ENCODE measurements at places on chromosomes 2 and 18.

DNA sequence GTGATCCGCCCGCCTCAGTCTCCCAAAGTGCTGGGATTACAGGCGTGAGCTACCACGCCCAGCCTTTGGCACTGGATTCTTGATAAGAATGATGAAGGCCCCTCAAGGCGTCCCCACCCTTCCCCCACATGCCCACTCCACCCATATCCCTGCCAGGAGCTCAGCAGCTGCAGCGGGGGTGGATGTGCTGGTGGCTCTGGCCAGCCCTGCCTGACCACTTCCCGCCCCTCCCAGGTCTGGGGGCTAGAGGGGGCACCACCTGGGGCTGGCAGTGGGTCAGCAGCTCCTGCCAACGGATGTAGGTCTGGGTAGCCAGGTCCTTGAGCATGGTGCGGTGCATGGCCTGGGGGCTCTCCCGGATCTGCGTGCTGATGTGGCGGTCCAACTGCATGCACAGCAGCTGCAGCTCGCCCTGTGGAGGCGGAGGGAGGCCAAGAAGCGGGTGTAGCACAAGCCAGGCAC lies 7.8 kb upstream of the SEMA4C start:
- no peak for DNase-seq

GRCh38 chr2:59896499-59897245 lies 656.8 kb downstream of the BCL11A start:
- DNase-seq: no peak

GRCh38 chr2:144572977-144573376 lies 53.1 kb upstream of the ZEB2 start:
- no peak for DNase-seq

- no peak for DNase-seq
Observed at GRCh38 chr2:73593680-73594079, 48.5 kb downstream of the NAT8 start.

GRCh38 chr2:240518981-240519380 lies 38.8 kb downstream of the ANKMY1 start:
- DNase-seq: no peak

DNA sequence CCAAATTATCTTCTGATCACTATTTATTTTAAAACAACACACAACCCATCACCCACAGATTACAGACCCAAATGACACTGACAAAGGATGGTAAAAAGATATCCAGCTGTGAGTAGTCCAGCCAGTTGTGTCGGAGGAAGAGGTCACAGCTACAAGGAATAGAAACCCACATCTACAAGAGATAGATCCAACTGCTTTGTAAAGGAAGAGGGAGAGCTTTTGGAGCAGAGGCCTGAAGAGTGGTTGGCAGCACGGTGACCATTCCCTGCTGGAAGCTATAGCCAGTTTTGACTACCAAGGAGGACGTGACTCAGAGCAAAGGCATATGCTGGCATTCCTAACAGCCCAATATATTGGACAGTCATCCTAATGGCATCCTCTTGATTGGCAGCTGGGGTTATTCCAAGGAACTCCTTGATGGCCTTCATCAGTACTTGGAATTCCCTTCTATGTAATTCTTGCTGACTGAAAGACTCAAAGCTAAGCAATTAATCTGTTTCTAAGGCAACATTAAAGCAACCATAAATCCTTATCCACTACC lies 17.1 kb downstream of the SLC8A1 start:
- peak; percentile 17 for DNase-seq
